ENCODE measurements at places on chromosomes 5 and 9.

DNA sequence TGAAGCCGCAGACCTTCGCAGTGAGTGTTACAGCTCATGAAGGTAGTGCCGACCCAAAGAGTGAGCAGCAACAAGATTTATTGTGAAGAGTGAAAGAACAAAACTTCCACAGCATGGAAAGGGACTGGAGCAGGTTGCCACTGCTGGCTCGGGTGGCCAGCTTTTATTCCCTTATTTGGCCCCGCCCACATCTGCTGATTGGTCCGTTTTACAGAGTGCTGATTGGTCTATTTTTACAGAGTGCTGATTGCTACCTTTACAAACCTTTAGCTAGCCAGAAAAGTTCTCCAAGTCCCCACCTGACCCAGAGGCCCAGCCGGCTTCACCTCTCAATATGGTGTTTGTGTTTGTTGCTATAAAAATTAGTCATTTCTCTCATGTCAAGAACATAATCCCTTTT lies 49.7 kb downstream of the RECK start:
- no peak for DNase-seq

GRCh38 chr9:131739959-131740648 lies at the start of gene RAPGEF1:
Gene RAPGEF1 (minus strand): TSS chr9:131740076. CDS start chr9:131739830, 246 bp downstream.
- DNase-seq = no peak

GRCh38 chr5:9047932-9048331 lies 497.9 kb downstream of the SEMA5A start:
- no peak for DNase-seq

GRCh38 chr9:109776391-109776790 lies 3.6 kb upstream of the PALM2AKAP2 start:
- no peak for DNase-seq

DNA sequence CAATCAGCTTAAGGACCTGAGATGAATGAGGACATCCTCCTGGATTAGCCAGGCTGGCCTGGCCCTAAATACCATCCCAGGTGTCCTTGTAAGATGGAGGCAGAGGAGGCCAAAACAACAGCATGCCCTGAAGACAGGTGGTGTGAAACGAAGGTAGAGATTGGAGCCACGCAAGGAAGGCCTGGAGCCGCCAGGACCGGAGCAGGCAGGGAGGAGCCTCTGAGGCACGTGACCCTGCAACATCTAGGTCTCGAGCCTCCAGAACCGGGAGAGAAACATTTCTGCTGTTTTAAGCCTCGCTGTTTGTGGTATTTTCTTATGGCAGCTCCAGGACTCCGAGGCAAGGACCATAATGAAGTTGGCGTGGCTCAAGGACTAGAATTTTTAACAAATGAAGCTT lies 9.7 kb upstream of the COL5A1 start:
- DNase-seq = no peak

GRCh38 chr5:11324521-11325289 lies 563.7 kb upstream of the DAP start:
- no peak for DNase-seq

- no peak for DNase-seq
Measured at GRCh38 chr5:42337607-42338006, 85.6 kb upstream of the GHR start.

GRCh38 chr5:159781626-159782157 lies 134.6 kb upstream of the ADRA1B start:
- DNase-seq = no peak

- no peak for DNase-seq
Measured at GRCh38 chr5:180605554-180606214, 14.4 kb upstream of the SCGB3A1 start.

GRCh38 chr5:1080432-1080831 lies 31.4 kb downstream of the SLC12A7 start:
- no peak for DNase-seq

- DNase-seq = no peak
Measured at GRCh38 chr9:69134412-69134811, 39.7 kb upstream of the TJP2 start.

DNA sequence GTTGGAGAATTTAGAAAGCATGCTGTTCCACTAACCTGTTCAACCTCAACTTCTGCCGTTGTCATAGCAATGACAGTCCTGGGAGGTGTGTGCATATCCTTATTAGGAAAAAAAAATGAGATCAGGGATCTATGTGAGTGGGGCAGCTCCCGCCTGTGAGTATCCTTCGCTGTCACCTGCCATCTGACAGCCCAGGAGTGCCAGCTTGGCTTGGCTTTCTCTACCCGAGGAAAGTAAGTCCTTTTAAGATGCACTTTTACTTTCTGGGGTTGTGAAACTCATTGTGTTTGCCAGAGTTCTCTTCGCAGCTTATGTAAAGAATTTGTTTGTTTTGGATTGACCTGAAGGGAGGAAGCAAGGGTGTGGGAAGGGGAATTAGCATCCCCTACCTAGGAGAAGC lies 21.8 kb downstream of the PCDHAC2 start:
- no peak for DNase-seq

- no peak for DNase-seq
Measured at GRCh38 chr5:88727705-88728313, 155.2 kb downstream of the MEF2C start.

DNA sequence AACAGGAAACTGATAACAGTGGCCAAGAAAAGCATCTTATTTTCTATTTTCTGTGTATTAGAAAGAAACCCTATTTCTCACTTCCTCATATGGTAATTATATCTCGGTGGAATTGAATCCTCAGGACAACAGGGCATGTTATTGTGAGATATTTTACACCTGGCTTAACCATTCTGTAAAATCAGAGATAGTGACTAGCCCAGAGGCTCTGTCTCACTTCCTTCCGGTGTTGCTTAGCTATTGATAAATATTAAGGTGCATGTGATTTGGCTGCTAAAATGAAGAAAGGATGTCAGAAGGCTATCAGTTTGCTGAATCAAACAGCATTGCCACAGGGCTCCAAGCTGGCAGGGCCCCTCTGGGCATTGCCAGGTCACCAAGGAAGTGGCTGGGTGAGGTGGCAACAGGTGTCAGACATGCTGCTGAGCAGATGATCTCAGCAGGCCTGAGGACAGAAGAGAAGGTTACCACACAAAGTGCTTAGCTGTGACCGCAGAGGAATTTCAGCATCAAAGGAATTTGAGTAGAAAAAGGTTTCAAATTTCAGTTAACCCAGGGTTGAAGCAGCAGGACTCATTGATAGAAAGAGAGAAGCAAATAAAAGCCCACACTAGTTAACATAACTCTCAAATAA lies 330.7 kb downstream of the PDE4D start:
- no peak for DNase-seq

GRCh38 chr9:88775559-88775958 lies 215.7 kb upstream of the S1PR3 start:
- DNase-seq = no peak

GRCh38 chr5:553874-554273 lies 29.6 kb upstream of the SLC9A3 start:
- DNase-seq = no peak
